Activated T-cell treated with anti-CD3 and anti-CD28 coated beads for 48 hours (primary cell): ENCODE measurements at places on chromosomes 7 and 10.

DNA sequence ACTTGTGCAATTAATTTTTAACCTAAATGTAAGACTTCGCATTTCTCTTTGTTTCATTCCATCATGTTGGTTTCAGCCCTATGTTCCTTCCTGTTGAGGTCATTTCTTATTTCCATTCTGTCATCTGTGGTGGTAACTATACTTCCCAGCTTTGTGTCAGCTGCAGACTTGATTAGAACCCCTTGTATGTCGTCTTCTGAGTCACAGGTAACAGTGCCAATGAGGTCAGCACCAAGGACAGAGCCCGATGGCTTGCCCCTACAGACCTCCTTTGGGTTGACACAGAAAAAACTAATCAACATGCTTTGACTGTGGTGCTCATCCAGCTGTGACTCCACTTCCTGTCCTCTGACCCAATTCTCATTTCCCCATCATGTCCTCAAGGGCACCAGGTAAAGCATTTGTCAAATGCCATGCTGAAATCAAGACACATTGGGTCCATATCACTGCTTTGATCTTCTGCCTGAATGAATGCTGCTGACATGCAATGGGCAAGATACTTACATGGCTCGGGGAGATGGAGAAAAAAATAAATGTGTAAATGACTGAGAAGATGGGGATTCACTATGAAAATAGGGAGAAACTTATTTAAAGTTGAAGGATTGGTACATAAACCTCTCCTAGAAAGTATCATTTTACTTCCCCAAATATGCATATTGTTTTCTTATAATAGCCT lies 25.6 kb upstream of the CRTAC1 start:
- peak; percentile 12 for DNase-seq

DNA sequence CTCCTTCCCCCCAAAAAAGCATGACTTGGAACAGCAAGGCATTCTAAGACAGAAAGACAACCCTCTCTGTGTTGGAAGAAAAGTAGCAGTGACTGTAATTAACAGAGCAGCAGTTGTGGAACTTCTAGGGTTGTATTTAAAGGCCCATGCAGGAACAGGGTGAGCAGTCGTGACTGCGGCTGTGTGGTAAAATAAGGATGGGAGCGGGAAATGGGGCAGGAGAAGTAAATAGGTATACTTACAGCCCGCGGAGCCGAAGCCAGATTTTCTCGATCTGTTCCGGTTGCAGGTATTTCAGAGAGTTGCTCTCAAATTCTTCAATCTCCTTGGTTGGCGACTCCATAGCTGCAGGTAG lies 179 bp downstream of the PDE1C start:
- DNase-seq = no peak

- DNase-seq = no peak
These were observed 172.5 kb downstream of the BAMBI start for GRCh38 chr10:28849821-28850220.

- no peak for DNase-seq
These were observed 1.1 kb downstream of the ACTR1A start for GRCh38 chr10:102501201-102502028.

GRCh38 chr10:83769281-83769820 lies 370.0 kb upstream of the GHITM start:
- DNase-seq = no peak

DNA sequence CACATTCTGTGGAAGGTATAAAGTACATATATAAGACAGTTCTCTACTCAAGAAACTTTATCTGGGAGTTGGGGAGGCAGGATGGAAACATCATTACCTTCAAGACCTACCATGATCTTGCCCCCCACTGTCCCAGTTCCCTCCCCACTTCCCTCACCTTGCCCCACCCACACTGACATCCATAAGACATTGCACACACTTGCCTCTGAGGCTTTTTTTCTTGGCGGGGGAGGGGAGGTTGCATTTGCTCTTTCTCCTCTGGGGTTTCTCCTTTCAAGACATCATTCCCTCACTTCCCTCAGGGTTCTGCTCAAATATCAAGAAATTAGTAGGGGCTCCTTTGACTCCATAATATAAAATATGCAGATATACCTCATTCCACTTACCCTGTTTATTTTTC lies 276.0 kb downstream of the ARL4A start:
- no peak for DNase-seq

GRCh38 chr10:14801723-14802122 lies 27.0 kb upstream of the FAM107B start:
- DNase-seq = no peak
